CD8-positive, alpha-beta memory T cell (primary cell): ENCODE measurements at places on chromosomes 12 and 14. TPM values are rescaled to one million over a fixed set of nuclear protein-coding genes. Genes with fewer than 3 reads are reported as not detected.

DNA sequence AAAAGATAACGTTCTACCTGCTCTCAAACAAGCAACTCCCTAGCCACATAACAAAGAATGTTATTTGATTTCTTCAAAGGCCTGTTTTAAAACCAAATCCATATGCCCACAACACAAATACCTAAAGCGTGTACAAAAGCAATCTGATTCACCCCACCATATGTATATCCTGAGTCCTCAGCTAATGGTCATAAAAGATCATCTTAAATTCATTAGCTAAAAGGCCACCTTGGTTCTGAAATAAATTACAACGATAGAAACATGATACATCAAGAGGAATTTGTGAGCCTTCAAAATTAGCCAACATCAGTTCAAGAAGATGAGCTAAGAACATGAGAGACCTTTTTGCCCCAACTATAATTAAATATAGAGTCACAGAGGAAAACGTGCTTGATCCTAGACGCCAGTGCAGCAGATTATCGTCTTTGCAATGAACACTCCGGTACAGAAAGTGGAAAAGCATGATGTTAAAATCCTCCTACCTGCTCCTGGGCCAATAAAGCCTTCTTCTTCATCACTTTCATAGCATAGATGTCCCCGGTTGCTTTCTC is 20.0 kb downstream of the CIT start:
- H3K36me3 ChIP-seq, result no peaks in the 10 kb centered on the region
- no peaks in the 10 kb centered on the region for H3K4me1 ChIP-seq
- H3K4me3 ChIP-seq, result no peak overlapping the region

DNA sequence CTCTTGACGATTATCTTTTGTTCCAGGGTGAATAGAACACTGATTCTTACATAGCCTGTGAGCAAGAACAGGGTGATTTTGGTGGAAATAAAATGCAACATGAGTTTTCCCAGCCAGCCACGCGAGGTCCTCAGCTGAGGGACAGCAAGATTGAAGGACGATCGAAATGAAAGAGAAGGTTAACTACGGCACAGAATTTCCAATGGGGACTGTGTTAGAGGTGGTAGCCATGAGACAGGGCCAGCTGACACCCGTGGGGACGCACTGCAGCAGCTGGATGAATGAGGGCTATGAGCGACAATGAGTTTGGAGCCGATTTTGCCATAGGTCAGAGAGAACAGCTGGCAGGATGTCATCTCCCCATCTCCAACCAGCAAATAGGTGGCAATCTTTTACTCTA is 243.4 kb upstream of the PELI2 start:
- no peaks in the 10 kb centered on the region for H3K36me3 ChIP-seq
- no peaks in the 10 kb centered on the region for H3K4me1 ChIP-seq
- DNase-seq, result no peak
- no peak overlapping the region for H3K27ac ChIP-seq
- H3K27me3 ChIP-seq, result no peaks in the 10 kb centered on the region
- H3K4me3 ChIP-seq, result no peak overlapping the region

PTPRB gene
- total RNA-seq, result not detected

ADCY4 gene
- 1.5 TPM for total RNA-seq

SPRYD3 gene
- 43.3 TPM for total RNA-seq
